ENCODE measurements at places on chromosomes 5 and 9.

DNA sequence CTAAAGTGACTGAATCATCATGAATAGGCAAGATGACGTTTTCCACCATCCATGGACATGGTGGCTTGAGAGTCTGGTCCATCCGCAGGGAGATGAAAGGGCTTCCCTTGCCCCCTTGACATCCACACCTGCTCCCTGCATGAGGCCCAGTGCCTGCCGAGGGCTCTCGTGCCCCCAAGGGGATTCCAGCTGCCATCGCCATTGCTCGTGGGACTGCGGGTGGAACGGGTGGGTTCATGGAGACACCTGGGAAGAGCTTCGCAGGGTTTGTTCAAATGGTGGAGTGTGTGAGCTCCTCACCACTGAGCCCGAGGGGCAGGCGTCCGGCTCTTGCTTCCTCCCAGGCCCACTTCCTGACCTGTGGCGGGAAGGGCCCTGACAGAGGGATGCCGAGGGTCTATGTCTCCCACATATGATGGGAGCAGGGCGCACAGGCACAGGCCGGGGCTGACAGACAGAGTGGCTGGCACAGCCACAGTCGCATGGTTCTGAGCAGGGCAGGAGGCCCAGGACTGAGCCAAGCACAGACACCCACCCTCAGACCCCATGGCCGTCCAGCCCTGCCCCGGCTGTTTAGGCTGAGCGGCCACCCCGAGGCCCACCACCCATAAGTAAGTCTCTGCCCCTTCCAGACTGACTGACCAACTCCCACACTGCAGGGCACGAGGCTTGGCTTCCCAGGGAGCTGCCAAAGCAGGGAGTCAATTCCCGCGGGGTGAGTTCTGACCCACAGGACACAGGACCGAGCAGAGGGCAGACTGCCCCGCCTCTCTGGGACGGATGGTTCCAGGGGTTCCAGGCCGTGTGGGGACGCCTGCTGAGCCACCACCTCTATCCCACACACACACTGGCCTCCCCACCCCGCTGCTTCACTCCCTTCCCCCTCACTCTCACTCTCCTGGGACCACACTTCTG, 70.0 kb upstream of the PPP1R26 start:
- DNase-seq = no peak

DNA sequence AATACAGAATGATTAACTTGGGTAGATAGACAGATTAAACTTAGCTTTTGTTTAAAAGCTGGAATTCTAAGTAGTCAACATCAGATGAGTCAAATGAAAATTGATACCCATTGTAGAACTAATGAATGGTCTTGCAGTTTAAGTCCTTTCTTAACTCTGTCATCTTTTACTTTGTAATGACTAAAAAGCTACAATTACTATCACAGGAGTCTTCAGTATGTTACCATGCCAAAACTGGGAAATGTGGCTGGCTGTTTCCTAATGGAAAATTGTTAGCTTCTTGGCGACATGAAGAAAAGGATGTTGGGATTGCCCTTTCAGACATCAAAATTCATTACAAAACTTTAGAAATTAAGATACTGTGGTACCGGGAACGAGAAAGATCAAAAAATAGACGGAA, 20.2 kb upstream of the ANXA1 start:
- no peak for DNase-seq

- DNase-seq = no peak
Measured at GRCh38 chr5:153907170-153907775, 131.4 kb downstream of the FAM114A2 start.

DNA sequence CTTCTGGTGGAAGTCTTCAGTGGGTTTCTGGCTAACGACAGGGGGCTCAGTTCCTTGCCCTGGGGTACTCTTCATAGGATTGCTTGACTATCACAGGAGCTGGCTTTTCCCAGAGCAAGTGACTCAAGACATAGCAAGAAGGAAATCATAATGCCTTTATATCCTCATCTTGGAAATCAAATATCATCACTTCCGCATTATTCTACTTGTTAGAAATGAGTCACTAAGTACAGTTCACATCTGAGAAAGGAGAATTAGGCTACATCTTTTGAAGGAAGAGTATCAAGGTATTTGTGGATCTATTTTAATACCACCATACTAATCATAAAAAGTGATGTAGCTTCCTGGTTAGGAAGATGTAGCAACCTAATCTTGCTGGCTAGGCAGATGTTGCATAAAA, 148.2 kb upstream of the RAI14 start:
- DNase-seq = no peak

DNA sequence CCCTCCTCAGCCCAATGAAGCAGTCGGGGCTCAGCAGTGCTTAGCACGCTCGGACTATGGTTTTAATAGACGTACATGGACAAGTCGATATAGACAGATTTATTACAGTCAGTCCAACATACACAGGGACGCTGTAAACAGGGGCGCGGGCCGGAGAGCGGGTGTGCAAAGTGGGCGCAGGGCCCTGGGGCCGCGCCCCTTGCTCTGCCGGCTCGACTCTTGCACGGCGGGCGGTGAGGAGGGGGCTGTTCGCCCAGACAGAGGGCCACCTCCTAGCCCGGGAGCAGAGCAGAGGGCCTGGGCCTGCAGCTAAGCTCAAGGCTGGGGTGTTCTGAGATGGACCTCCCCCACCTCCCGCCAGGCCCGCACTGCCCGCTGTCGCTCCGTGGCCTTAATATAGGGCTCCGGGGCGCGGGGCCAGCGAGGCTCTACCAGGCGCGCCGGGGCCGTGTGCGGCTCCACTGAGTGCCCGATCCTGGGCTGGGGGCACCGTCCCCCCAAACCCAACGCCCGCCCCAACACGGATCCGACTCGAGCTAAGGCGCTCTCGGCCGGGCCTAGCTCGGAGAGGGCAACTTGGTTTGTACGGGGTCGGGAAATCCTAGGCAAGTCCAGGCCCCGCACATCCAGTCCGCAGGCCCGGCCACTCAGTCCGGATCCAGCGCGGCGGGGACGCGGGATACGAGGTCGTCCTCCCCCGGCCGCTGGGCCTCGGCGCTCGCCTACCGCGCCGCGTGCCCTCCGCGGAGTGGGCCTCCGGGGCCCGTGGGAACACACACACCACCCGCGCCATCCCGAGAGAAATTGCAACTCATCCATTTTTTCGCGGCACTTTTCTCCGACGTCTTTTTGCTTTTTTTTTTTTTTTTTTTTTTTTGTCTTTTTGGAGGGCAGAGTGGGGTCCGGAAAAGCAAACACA, 6.1 kb downstream of the PITX1 start:
- DNase-seq = no peak

DNA sequence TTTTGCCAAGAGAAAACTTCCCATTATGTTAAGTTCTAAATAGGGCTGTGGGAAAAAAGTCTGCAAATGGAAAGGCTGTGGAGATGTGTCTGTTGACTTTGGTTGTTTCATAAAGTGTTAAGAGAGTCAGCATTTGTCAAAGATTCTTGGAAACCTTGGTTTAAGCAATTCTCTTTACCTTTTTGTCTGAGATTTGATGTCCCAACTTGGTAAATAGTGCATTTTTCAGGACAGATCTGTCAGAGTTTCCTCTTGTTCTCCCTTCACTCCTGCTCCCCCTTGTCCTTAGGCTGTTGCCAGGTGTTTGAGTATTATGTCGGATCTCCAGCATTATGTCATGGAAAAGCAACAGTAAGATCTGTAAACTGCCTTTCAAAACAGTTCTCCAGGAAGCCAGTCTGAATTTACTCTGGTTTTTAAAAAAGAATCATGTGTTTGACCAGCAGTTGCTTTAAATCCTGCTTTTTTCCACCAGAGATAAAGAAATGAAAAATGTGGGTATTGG, 79.1 kb upstream of the ADAMTSL1 start:
- no peak for DNase-seq

GRCh38 chr9:86941197-86941596, 6.1 kb downstream of the GAS1 start:
- no peak for DNase-seq

GRCh38 chr5:170067152-170067551, 38.5 kb upstream of the FOXI1 start:
- DNase-seq = no peak

DNA sequence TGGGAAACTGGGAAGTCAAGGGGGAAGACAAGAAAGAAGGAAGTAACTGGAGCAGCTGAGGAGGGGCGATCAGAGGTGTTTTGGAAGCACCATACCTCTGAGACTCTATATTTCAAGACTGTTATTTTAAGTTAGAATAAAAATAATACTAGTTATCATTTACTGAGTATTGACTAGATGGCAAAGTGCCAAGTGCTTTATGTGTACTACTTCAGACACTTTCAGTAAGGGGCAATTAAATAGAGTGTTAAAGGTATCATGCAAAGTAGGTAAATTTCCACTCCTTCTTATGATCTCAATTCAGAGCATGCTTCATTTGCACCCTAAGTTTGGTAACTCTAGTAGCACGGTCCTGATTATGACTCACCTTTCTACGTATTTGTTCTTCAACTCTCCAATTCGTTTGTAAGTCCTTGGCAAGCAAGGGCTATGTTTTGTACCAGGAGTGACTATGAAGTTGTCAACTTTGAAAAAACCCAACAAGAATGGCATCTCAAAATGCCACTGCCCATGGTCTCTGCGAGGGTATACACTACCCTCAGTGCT, 152.4 kb upstream of the RAPGEF1 start:
- DNase-seq = no peak

- DNase-seq = no peak
Measured at GRCh38 chr9:131394464-131395156, 724 bp downstream of the PRRC2B start.

- DNase-seq = no peak
Measured at GRCh38 chr5:78979117-78979742, 5.9 kb downstream of the ARSB start.

DNA sequence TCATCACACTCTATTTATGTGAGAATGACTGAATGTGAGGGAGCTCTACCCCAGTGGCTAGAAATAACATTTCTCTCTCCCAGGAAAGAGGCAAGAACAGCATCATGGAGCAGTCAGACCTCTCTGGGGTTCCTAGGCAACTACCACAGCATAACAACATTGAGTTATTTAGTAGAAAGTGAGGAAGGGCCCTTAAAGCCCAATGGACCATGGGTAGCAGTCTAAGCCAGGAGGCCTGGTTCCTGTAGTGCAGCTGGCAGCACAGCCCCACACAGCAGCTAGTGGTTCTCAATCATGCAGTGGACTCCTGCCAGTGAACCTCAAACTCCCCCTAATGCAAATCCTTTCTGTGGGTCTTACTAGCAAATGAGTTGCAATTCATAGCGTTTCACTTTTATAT, 55.3 kb downstream of the SPEF2 start:
- DNase-seq = no peak

DNA sequence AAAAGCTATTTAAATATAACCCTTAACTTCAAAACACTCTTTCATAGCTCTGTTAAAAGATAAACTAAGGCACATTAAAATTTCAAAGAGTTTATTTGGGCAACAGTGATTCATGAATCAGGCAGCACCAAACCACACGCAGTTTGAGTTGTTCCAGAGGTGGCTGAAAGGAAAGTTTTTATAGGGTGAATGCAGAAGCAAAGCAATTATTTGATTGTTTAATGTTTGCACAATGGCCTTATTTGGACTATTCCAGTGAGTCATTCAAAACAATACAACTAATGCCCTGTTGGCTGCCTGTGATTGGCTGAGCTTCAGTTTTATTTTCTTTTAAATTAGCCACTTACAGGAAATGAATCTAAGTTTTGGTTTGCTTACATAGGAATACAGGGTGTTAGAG, 125.3 kb downstream of the CEP120 start:
- no peak for DNase-seq

DNA sequence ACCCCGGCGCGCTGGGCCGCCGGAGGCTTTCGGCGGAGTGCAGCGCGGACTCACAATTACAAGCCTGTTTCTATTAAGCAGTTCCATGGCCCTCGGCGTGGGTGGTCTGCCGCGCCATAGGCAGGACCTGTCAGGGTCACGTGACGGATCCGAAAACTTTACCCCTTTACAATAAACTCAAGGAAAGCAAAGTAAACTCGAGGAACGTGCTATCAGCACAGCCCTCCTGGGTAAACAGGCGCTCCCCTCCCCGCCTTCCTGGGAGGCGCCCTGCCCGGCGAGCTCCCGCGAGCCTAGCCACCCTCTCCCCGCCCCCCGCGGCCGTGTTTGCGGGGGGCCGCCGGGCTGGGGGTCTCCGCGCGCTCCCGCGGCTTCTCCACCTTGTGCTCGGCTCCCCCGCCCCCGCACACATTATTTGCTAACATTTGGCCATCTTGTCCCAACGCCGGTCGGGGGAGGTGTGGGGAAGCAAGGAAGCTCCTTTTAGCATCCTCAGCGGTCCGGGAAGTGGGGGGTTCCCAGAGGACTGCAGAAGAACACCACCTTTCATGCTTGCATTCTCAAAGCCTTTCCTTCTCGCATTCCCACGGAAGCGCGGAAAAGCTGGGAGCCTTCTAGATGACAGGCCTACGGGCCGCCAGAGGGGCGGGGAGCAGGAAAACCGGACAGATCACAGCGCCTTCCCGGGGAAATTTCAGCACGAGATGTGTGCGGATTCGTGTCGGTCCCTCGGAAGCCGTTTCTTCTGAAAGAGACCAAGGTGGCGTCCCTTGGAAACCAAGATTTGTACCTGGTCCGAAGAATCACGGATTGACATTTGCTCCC, at the start of gene PTCH1:
TSS of gene PTCH1 (minus strand) at position 238 of the 825 bp plus-strand sequence.
- no peak for DNase-seq

DNA sequence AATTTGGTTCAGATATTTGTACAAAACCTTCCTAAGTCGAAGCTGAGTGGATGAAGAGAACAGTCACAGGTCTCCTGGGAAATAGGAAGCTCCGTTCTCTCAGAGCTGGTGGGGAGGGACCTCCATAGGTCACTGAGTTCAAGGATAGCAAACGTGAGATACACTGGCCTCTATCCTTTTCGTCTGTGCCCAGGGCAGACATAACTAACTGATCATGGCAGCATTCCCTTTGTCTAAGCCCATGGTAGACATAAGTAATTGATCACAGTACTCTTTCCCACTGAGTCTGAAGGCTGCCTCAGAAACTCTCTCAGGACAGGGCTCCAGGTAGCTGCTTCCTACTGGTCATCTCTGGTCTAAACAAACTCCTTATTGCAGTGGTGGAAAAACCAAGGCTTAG, 12.3 kb upstream of the CORO2A start:
- DNase-seq = no peak

- DNase-seq = no peak
Measured at GRCh38 chr5:111493031-111493430, 19.3 kb downstream of the STARD4 start.

- DNase-seq = no peak
Measured at GRCh38 chr5:118924006-118924389, 64.3 kb downstream of the DTWD2 start.

DNA sequence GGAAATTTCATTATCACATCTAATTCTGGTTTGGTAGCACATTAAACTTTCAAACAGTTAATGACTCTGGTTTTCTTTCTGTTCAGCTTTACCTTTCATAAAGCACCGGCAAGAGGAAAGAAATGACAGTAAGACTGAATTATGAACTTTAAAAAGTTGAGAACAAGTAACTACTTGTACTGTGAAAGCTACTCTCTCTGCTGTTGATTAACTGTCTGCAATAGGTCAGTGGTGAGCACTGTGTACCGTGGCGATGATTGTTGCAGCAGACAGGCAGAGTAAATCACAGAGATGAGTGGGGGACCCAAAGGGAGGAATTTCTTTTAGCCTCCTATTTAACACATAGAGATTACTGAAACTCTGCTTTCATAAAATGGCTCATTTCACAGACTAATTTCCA, 74.0 kb upstream of the MEF2C start:
- DNase-seq = no peak

All from inflammatory macrophage treated with lipopolysaccharide for 1 hour (primary cell).